ENCODE measurements at places on chromosomes 16 and 17. TPM values are rescaled to one million over a fixed set of nuclear protein-coding genes. Genes with fewer than 3 reads are reported as not detected.
A peak's percentile ranks its signal among the peaks of the same experiment; 100 is the strongest.

Gene NLRC3
- 111 TPM for total RNA-seq

DNA sequence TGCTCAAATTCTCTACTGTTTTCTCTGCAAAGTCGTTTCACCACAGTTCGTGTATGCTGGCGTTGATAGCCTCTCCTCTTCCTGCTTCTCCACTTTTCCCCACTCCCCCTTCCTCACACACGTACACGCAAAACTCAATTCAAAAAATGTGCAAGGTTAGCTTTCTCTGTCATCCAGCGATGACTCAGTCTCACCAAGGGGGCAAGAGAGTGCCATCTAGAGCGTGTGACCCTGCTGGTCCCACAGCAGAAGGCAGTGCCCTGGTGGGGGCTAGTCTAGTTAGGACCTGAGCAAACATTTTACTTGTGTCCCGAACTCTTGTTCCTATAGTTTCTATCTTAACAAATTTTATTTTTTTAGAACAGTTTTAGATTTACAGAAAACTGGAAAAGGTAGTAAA, 121.2 kb upstream of the CHMP6 start:
- H3K4me1 ChIP-seq, result peaks cover 40% of the 10 kb centered on the region
- H3K36me3 ChIP-seq, result no peaks in the 10 kb centered on the region

- H3K4me1 ChIP-seq, result peaks cover 5% of the 10 kb centered on the region
- H3K27me3 ChIP-seq, result no peaks in the 10 kb centered on the region
- no peak overlapping the region for H3K27ac ChIP-seq
- no peaks in the 10 kb centered on the region for H3K36me3 ChIP-seq
Observed at GRCh38 chr17:76696763-76697701, 13.7 kb downstream of the MXRA7 start.

GRCh38 chr16:69865701-69866100, 85.4 kb upstream of the CLEC18A start:
- H3K36me3 ChIP-seq, result no peaks in the 10 kb centered on the region
- no peaks in the 10 kb centered on the region for H3K27me3 ChIP-seq
- no peaks in the 10 kb centered on the region for H3K4me1 ChIP-seq
- no peak overlapping the region for H3K27ac ChIP-seq
- H3K4me3 ChIP-seq, result no peak overlapping the region
- DNase-seq, result no peak

Gene HASPIN
- 0.41 TPM for total RNA-seq

Gene ATAD5
- 4.2 TPM for total RNA-seq

Gene G6PC1
- not detected for total RNA-seq

DNA sequence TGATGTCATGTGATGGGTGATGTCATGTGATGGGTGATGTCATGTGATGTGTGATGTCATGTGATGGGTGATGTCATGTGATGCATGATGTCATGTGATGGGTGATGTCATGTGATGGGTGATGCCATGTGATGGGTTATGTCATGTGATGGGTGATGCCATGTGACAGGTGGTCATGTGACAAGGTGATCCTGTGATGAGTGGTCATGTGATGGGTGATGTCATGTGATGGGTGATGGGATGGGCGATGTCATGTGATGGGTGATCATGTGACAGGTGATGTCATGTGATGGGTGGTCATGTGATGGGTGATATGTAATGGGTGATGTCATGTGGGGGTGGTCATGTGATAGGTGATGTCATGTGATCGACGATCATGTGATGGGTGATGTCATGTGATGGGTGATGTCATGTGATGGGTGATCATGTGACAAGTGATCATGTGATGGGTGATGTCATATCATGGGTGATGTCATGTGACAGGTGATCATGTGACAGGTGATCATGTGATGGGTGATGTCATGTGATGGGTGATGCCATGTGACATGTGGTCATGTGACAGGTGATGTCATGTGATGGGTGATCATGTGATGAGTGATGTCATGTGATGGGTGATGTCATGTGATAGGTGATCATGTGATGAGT, 17.2 kb downstream of the CD300LB start:
- no peaks in the 10 kb centered on the region for H3K36me3 ChIP-seq
- no peak overlapping the region for H3K4me3 ChIP-seq
- no peak overlapping the region for H3K27ac ChIP-seq
- peak; percentile 47 for DNase-seq

DNA sequence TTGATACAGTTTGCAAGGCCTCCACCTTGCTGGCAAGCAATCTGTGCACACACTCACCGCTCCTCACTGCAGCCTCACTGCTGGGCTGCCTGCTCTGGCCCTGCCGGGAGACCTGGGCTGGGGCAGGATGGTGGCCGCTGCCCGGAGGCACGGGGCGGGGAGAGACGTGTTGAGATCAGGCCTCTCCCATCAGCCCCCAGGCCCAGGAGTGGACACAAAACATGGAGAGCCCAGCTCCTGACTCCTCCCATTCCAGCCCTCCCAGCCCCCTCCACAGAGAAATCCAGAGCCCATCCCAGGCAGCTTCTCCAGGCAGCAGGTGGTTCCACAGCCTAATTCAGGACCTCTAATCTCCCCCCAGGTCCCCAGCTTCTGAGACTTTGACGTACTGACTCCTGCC, 23.1 kb upstream of the RPL38 start:
- no peak for DNase-seq
- H3K27ac ChIP-seq, result no peak overlapping the region
- H3K36me3 ChIP-seq, result no peaks in the 10 kb centered on the region
- peaks cover 4% of the 10 kb centered on the region for H3K27me3 ChIP-seq
- no peak overlapping the region for H3K4me3 ChIP-seq

Gene SHISA9
- total RNA-seq, result not detected
